Activated CD8-positive, alpha-beta memory T cell treated with anti-CD3 and anti-CD28 coated beads for 4 hours (primary cell): ENCODE measurements at places on chromosomes 1 and 21.

- no peak for DNase-seq
Measured at GRCh38 chr1:22749919-22750684, 39.5 kb downstream of the EPHB2 start.

DNA sequence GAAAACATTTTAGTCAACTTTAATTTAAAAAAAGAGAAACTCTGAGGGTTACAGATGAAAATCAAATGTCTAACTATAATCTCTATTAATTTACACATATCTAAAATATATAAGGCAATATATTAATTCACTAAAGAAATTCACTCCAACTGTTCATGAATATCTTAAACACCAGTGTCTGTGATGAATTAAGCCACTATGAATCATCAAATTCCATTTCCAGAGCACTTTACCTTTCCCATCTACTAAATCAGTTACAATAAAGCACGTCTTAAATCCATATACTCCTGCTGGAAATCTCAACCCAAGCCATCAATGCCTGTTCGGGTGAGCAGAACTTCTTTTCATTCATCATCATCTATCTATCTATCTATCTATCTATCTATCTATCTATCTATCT lies 4.3 kb downstream of the TAF5L start:
- no peak for DNase-seq

DNA sequence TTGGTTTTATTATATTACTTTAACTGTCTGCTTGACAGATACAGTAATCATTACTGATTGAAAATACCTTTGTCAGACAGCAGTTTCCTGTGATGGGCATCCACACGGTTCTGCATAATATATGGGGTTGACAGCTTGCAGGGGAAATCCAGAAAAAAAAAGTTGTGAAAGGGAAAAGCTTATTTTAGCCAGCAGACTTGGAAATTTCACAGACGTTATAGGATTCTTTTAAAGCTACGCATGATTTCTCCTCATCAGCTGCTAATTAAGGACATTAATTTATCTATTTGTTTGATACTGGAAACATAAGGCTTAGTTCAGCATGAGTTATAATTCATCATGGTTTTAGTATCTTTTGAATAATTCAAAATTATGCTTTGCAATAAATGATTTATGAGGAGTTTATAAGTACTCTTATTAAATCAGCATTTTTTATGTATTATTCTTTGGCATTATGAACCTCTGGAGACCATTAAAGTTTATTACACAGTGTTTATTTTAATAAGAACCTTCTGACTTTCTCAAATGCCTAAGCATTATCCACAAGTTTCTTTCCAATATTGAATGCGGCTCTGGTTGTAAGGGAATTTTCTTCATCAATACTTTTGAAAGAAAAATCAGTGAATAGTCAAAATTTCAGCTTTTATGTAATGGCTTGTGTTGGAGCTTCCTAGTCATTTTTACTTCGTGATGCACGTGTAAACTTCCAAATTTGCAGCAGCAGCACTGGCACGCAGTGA lies 235.3 kb upstream of the KCNK2 start:
- no peak for DNase-seq

DNA sequence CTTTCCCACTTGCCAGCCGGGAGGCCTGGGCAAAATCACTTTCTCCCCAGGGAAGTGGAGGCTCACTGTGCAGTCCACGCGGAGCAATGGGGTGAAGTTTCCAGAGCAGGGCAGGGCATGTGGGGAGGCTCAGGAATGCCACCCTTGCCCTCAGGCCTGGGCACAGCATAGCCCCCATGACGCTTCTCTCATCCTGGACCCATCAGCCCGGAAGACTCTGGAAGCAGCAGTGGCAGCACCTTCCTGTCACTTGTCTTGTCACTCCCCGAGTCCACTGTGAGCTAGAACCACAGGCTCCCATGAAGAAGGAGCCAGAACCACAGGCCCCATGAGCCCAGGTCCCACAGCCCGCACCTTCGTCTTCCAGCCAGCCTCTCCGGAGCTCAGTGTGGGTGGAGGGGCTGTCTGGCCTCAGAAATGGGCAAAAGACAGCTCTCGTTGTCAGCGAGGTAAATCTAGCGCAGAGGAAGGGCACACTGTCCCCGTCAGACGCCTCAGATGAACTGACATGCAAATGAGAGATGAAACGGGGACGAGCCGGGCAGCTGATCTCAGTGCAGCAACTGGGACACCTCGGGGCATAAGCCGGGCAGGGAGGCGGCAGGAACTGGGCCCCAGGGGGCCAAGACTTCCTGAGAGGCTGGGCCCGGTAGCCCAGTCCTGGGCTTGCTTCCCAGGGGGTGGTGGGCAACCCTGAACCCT lies 6.1 kb downstream of the PDE9A start:
- DNase-seq = no peak

DNA sequence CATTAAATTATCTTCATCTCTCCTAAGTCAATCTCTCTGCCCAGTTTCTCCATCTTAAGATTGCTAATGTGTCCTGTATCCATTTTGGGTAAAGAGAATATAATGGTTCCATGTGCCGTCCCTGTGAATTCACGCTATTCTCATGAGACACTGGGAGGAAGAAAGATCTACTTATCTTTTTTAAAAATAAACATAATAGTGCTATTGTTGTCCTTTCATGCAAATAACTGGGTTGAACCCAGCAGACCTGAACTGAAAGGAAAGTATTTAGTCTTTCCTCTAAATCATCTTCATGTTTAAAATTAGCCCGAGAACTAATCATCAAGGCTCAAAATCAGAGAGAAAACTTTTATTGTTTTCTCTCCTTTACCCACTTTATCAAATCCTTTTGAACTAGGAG lies 22.4 kb downstream of the SLAMF1 start:
- DNase-seq = no peak

DNA sequence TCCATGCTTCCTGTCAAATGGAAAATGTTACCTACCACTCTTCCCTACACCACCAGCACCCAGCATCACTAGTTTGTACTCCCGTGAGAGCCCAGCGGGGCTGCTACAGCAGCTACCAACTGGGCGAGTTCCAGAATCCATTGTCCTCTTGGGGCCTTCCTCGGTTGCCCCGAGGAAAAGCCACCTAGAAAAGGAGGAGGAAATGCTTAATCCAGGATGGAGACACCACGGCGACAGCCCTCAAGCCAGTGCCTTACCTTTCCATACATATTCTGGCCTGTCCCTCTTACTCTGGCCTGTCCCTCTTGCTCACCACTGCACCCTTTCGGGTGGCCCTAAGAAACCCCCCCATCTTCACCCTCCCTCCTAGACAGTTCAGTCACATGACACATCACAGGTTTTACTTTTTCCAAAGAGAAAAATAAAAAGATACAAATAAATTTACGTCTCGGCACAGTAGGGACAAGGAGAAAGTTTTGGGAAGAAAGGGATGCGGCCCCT lies 478 bp downstream of the RIT1 start:
- no peak for DNase-seq

DNA sequence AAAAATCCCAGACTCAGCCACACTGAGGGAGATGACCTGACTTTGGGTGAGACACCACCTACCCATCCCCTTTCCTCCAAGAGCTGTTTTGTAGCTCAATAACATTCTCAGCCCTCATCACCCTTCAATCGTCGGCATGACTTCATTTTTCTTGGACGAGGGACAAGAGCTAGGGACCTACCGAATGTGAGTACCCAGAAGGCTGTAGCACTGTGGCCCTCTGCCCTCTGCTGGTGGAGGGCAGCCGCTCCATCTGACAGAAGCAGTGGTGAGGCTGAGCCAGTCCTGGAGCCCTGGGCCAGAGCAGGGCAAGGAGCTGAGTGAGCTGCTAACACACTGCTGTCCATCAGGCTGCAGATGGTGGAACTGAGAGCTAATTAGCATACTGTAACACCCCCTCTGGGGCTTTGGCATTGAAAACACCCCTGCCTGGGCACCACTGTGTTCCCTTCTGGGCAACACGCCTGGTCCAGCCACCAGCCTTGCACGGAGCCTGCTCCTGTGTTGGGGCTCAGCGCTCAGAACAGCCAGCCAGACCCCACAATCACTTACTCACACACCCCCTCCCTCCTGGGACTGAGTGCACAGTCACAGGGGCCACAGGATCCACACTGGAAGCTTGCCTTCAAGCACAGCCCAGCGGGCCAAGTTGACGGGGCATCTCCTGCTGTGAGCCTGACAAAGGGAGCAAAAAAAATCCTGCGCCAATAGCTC lies 18.3 kb upstream of the ALPL start:
- DNase-seq = no peak

GRCh38 chr1:8343464-8344001 lies 25.6 kb downstream of the SLC45A1 start:
- DNase-seq = no peak

DNA sequence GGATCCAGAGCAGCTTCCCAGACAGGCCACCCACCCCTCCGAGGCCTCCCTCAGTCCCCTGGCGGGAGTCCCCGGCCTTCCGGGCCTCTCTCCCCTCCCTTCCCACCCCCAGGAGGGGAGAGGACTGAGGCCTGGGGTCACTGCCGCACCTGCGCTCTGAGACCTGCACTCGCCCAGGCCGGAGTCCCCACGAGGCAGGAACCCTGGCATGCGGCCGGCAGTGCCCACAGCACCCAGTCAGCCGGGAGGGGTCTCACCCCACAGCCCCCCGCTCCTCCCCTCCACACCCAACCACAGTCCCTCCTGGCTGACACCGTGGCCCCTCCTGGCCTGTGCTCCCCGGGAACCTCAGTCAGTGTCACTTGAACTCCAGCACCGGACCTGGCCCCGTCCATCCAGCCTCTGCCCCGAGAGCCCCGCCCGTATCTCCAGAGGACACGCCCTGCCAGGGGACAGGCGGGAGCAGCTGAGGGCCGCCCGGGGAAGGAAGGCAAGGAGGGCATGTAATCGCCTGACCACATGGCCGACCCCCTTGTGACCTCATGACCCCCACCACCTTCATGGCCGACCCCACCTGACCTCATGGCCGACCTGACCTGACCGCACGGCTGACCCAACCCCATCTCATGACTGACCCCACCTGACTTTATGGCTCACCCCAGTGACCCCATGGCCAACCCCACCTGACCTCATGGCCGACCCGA lies 28.7 kb upstream of the TTLL10 start:
- no peak for DNase-seq

- no peak for DNase-seq
Measured at GRCh38 chr1:153094426-153094825, at the start of gene SPRR2E. SPRR2E (minus strand) TSS chr1:153094526; CDS start chr1:153093751, 775 bp downstream.

- no peak for DNase-seq
Measured at GRCh38 chr1:8468751-8469150, 150.8 kb downstream of the SLC45A1 start.

DNA sequence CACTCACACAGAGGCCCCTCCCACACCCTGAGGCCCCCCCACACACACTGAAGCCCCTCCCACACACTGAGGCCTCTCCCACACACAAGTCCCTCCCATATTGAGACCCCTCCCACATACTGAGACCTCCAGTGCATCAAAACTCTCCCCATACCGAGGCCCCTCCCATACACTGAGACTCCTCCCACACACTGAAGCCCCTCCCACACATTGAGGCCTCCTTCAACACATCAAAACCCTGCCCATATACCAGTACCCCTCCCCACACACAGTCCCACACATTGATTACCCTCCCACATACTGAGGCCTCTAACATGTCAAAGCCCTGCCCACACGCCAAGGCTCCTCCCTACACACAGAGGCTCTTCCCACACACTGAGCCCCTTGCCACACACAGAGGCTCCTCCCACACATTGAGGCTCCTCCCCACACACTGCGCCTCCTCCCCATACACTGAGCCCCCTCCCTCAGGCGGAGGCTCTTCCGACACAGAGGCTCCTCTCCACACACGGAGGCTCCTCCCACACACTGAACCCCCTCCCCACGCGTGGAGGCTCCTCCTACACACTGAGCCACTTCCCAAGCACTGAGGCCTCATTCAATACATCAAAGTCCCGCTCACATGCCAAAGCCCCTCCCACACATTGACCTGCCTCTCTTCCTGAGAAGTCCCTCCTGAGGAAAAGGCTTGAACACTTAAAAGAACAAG lies 392.3 kb downstream of the CAMTA1 start:
- DNase-seq = no peak

DNA sequence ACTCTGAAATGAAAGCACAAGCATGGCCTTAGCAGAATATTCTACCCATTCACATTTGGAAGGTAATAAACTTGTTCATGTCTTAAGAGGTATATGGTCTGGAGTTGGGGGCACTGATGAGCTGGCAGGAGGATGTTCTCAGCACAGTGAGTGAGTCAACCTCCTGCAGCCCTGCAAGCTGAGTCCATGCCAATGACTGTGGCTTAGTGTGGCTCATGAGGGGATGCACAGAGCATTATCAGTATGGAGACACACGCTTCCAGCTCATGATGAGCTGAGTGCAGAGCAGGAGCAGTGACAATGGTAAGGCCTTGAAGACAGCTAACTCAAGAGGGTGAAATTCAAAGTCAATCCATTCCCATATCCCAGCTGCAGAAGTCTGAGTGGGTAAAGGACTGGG lies 102.3 kb downstream of the TNFSF18 start:
- peak; percentile 13 for DNase-seq

DNA sequence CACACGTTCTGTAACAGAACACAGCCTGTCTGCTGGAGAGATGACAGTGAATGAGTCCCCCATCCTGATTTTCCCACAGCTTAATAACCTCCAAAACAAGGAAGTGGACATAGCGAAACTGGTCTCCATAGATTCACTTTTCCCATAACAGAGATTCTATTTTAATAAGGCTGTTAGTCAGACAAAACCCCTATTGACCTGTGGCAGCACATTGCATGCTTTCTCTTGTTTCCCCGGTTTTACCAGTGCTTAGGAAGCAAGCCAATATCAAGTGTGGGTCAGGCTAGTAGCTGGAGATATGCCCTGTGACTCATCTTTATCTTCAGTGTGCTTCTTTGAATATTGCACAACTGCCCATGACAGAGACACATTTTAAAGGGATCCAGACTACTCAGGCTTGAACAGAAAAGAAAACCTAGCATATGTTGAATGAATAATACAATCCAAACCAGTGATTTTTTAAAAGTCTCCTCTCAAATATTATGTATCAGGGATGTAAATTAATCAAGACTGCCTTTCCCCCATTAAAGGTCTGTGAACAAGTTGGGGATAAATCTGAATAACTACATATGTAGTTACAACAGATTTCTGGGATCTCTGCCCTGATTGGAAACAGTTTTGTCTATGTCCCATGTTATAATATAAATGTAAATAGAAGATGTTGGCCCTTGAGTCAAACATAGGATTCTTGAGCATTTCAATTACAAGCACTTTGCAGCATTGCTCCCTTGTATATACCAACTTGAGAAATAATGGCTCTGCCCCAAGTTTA lies 11.9 kb upstream of the CLDN8 start:
- DNase-seq = no peak

GRCh38 chr1:179881642-179882252 lies 338 bp upstream of the TOR1AIP1 start:
- DNase-seq = no peak

- no peak for DNase-seq
Measured at GRCh38 chr1:3597599-3597964, 13.7 kb downstream of the MEGF6 start.

GRCh38 chr1:178964469-178965330 lies 61.0 kb upstream of the FAM20B start:
- DNase-seq = no peak

DNA sequence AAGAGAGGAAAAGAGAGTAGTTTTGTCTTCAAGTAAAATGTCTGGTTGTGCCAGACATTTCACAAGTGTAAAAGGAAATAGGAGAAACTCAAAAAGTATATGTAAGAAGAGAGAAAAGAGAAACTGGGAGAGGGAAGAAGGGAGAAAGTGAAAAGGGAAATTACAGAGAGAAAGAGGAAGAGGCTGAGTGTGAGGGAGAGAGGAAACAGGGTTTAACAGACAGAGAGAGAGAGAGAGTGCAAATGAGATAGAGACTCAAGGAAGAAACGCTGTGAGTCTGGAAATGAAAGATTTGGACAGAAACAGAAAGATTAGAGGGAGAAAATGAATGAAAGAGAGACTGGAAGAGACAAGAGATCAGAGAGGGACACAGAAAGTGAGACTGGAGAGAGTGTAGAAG lies 806.2 kb downstream of the PLA2G4A start:
- no peak for DNase-seq

GRCh38 chr1:215569986-215570824 lies 3.1 kb downstream of the KCTD3 start:
- DNase-seq = no peak
